ENCODE measurements at places on chromosomes 12 and 14.
A peak's percentile ranks its signal among the peaks of the same experiment; 100 is the strongest.

GRCh38 chr14:105034315-105035039, 13.6 kb upstream of the CDCA4 start:
- no peak for DNase-seq

DNA sequence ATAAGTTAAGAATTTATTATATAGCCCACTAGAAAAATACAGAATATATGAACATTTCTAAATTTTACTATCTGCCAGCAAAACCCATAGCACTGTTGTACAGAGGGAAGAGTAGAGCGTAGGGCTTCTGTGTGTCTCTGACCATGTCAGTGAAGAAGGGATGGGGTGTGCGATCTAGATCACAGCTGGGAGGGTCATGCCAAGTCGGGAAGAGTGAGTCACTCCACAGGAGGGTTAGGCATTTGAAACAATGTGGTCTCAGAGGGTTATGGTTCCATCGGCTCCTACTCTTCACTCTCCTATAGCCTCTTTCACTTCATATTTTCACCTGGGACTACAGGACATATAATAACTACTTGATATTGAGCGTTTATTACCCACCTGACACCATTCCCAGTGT, 185.1 kb upstream of the DDHD1 start:
- DNase-seq: no peak

DNA sequence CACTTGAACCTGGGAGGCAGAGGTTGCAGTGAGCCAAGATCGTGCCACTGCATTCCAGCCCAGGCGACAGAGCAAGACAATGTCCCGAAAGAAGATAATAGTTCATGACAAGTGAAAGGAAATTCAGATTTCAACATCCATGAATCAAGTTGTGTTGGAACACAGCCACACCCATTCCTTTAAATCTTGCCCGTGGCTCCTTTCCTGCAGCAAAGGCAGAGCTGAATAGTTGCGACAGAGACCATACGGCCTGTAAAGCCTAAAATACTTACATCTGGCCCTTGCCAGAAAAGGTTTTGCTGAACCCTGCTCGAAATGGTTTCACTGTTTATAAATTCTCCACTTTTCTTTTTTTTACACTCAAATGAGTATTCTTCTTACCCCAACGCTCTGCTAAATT, 17.7 kb upstream of the ITPK1 start:
- no peak for DNase-seq

GRCh38 chr12:71873821-71874220, 34.3 kb downstream of the TBC1D15 start:
- DNase-seq: no peak

DNA sequence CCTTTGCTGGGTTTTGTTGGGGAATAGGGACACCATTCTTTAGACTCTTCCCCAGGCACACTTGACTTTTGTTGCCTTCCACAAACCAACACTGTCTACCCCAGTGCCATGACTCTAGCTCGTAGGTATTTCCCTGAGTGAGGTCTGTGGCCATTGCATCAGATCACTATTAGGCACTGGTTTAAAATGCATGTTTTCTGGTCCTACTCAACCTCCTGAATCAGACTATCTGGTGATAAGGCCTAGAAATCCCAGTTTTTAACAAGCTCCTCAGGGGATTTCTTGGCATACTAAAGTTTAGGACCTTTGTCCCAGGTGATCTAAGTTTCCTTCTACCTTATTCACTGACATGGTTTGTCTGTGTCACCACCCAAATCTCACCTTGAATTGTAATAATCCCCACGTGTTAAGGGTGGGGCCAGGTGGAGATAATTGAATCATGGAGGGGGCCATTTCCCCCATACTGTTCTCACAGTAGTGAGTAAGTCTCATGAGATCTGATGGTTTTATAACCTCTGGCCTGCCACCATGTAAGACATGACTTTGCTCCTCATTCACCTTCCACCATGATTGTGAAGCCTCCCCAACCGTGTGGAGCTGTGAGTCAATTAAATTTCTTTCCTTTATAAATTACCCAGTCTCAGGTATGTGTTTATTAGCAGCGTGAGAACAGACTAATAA, 87.8 kb upstream of the PSMC1 start:
- DNase-seq: no peak

DNA sequence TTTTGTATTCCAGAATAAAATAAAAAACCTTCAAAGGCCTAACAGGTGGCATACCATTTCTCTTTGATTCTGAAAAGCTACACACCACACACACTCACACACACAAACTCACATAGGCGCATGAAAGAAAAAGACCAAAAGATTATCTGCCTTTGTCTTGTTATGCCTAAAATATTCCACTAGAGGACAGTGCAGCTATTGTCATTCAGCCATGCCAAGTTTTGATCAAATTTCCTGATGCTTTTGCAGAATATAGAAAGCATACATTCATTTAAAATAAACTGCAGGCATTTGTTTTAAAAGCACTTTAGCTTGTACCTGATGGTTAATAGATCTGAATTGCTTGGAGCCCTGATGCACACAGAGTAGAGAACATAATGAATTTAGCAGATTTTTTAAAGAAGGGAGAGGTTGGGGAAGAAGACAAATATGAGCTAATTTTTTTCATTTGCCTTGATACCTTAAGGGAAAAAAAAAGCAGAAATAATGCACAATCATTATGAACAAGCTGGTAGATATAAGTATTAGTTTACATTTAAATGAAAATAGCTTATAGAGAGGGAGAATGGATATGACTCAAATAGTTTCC, 1766.9 kb upstream of the SEL1L start:
- peak; percentile 72 for DNase-seq

DNA sequence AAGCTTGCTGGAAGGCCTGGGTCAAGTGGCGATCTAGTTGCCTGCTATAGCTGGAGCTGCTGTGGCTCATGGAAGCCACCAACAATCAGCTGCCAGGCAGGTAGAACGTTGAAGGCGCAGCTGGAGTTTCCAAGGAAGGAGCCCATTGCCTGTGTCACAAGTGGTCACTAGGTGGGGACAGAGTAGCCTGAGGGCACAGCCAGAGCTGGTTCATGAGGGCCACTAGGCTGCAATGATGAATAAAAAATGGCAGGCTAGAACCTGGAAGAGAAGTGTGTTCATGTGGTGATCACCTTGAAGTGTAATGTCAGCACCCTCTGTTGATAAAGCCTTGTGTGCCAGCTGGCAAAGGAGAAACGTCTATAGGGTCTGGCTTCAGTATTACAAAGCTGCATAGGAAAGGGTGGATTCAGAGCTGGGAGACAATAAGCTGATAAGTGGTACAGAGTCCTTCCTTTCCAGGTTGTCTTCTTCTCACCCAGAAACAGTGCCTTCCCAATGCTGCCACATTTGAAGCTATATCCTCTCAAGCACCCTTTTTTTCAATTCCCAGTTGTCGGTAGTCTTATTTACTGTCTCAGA, 165.8 kb downstream of the EMP1 start:
- DNase-seq: peak; percentile 6

DNA sequence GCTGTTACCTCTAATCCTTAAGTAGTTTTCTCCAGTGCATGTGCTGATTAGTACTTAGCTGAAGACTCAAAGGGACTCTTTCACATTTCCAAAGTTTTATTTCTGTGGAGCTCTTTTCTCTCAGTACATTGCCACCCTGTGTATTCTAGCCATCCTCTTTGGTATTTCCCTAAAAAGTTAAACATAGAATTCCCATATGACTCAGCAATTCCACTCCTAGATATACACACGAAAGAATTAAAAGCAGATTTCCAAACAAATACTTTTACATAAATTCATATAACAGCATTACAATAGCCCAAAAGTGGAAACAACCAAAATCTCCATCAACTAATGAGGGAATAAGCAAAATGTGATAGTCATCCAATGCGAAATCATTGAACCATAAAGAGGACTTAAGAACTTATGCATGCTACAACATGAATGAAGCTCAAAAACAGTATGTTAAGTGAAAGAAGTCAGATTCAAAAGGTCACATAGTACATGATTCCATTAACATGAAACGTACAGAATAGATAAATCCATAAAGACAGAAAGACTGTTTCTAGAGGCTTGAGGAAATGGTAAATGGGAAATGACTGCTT, 9.0 kb upstream of the NOVA1 start:
- DNase-seq: no peak

DNA sequence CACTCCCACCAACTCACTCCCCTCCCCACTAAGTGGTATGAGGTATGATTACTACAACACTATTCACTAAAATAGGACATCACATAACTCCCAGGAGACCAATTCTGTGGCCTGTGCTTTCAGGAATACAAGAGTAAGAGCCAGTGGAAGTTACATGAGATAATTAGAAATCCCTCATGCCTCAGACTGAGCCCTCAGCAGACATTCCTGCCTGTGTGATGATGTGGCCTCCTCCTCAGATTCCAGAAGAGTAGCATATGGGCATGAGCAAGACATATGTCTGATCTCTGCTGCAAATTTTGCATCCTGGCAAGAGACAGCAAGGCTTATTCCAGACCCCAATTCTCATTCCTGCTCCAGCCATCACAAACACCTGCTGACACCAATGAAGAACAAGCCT, 46.0 kb upstream of the BMP4 start:
- DNase-seq: no peak

DNA sequence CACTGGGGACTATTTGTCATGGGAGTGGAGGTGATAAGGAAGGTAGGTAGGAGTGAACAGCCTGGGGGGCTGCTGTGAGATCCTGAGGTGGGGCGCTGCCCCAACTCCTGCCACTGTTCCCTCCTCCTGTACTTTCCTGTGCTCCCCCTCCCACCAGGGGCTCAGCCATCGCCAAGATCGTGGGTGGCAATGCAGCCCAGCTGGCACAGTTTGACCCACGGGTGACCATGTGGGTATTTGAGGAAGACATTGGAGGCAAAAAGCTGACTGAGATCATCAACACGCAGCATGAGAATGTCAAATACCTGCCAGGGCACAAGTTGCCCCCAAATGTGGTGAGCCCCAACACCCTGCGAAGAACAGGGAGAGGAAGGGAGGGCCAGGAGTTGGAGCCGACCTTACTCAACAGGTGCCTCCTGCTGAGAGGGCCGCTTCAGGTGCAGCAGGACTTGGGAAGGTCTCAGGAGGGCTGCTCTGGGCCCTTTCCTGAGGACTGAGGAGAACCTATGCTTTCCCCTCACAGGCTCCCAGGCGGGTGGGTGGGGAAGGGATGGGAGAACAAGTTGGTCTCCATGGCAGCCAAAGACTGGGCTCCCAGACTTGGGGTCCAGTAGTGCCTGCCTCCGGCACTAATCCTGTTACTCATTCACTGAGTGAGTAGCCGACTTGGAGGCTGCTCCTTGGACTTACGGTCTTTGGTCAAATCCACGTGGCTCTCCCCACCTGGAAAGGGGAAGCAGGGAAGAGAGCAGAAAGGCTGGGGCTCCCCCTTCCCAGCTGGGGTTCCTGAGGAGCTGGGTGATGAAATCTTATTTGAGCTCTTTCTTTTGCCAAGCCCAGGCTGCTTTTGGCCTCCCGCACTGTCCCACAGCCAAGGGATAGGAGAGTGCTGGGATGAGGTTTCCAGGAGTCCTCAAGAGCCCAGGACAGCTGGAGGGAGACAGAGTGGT, 884 bp downstream of the GPD1 start:
- no peak for DNase-seq

DNA sequence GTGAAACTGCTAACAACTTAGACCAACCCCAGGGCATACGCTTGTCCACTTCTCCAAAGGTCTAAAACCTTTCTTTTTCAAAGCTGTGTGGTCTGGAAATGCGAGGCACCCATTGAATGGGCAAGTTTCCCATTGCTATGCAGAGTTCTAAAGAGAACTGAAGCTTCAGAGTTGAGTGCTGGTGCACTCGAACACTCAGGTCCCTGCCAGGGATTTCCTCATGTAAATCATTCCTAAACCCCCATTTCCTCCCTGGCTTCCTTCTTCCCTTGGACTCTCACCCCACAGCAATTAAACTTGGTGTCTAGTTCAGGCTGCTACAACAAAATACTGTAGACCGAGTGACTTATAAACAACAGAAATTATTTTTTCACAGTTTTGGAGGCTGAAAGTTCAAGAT, 2.2 kb upstream of the PXN start:
- no peak for DNase-seq

GRCh38 chr12:127414636-127415035, 852.3 kb upstream of the TMEM132C start:
- DNase-seq: no peak

DNA sequence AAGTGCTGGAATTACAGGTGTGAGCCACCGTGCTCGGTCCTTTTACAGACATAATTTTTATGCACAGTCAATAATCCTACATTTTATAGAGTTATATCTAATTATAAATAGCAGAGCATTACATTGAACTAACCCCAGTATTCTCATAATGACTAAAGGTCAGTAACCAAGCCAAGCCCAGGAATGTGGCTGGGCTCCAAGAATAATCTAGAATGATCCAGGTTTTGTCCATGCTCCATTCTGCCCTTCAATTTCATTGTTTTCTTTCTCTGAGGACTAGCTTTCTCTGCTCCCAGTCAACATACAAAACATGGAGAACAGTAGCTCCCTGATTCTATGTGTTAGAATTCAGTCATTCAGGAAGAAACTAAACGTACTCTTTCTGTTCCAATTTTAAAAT, 92.1 kb upstream of the KRR1 start:
- no peak for DNase-seq

DNA sequence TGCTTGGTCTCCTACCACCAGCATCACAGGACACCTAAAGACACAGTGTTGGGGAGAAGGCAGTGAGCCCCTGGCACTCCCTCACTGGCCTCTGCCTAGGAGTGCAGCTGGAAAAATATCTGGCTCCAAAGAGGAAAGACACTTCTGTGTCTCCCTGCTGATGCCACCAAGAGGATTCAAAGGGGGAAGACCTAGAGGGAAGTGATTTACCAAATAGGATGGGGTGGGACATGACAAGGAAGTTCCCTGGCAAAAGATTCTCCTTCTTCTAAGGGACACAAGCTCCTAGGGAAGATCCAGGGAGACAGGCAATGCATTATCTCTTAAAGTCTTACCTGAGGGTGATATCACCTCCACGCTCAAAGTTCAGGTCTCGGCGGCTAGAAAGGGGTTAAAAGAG, 6.1 kb downstream of the NDRG2 start:
- no peak for DNase-seq

DNA sequence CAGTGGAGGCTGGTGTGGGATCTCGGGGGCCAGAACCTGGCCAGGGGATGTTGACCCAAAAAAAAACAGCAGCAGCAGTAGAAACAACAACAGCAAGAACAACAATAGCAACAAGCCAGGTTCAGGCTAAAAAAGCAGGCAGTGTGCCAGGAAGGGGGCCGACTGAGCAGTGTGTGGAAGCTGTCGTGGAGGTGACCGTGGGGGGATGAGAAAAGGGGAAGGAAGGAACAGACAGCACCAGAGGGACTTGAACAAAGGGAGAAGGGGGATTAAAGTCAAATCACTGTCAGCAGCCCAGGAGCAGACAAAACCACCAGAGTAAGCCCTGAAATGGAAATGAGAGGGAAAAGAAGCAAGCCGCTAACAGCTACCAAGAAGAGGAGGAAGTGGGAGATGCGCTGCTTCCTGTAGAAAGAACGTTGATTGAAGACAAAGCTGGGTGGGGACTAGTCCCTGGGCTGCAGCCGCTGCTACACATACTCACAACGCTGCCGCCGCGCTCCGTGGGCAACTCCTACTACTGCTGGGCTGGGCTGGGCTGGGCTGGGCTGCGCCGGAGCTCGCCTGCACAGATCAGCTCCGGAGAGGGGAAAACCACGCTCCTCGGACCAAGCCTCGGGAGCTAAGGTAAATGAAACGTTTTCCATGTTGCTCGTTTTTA, at the start of gene GNG2:
Gene GNG2, plus strand, starts transcription at position 449 of the 661 bp plus-strand sequence. CDS start 90,067 bp downstream, outside the sequence.
- DNase-seq: peak; percentile 50
